ENCODE measurements at places on chromosomes 12 and 14. TPM values are rescaled to one million over a fixed set of nuclear protein-coding genes. Genes with fewer than 3 reads are reported as not detected.
A peak's percentile ranks its signal among the peaks of the same experiment; 100 is the strongest.

DNA sequence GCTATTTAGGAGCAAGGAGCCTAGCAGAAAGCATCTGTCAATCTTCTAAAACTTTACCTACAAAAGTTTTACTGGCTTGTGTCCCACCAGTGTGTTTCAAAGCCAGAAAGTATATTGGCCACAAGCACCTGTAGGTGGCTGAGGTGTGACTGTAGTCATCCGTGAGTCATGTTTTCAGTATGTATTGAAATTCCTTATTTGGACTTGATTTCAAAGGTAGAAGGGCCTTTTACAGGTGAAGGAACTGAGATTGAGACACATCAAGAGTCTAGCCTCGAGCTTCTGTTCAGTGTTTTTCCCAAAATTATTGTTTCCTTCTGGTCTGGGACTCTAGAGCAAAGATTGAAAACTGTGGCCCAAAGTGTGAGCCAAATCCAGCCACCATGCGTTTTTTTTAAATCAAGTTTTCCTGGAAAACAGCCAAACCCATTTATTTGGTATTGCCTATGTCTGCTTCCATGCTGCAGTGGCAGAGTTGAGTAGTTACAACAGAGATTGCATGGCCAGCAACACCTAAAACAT, 195.3 kb upstream of the BCL2L14 start:
- peak; percentile 79 for DNase-seq

GRCh38 chr14:61121355-61121787, 140.3 kb downstream of the SLC38A6 start:
- no peak for DNase-seq

DNA sequence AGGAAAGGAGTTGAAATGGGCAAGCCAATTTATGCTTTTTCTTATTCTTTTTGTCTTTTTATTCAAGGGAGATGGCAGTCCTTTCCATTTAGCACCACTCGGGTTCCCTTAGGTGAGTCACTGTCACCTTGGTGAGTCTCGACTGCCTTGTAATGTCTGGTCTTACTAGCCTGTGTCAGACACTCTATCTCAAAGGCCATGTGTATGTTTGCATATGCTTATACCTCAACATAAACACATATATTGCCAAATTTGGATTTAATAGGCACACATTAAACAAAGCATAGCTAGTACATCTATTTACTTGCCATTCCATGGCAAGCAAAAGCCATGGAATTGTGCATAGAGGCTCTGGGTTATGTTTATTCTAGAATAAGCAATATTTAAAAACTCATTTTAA, 624.9 kb upstream of the FOXG1 start:
- DNase-seq: no peak

- no peak for DNase-seq
Observed at GRCh38 chr14:92587700-92588085, 74.1 kb downstream of the RIN3 start.

GRCh38 chr12:27552886-27553560, 29.0 kb downstream of the PPFIBP1 start:
- DNase-seq: no peak

- no peak for DNase-seq
Observed at GRCh38 chr14:90246936-90247335, 9.4 kb upstream of the PSMC1 start.

- DNase-seq: no peak
Observed at GRCh38 chr12:53279888-53280498, 11.9 kb downstream of the ESPL1 start.

DNA sequence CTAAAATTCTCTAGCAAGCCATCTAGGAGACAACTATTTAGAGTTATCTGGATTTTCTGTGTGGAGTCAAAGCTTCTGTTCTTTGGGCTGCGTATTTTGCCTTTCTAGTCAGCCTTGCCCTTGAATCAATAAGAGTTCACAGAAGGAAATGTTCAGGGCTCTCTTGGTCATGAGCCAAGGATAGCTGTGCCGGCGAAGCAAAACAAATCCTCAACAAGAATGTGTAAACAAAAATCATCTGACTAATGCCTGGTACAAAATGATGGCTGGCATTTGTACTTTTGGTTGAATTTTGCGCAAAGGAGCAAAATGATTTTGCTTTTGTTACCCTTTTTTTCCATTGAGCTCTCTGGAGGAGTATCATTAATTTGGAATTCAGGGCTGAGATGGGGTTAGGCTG, 171.1 kb downstream of the DACT1 start:
- DNase-seq: no peak

DNA sequence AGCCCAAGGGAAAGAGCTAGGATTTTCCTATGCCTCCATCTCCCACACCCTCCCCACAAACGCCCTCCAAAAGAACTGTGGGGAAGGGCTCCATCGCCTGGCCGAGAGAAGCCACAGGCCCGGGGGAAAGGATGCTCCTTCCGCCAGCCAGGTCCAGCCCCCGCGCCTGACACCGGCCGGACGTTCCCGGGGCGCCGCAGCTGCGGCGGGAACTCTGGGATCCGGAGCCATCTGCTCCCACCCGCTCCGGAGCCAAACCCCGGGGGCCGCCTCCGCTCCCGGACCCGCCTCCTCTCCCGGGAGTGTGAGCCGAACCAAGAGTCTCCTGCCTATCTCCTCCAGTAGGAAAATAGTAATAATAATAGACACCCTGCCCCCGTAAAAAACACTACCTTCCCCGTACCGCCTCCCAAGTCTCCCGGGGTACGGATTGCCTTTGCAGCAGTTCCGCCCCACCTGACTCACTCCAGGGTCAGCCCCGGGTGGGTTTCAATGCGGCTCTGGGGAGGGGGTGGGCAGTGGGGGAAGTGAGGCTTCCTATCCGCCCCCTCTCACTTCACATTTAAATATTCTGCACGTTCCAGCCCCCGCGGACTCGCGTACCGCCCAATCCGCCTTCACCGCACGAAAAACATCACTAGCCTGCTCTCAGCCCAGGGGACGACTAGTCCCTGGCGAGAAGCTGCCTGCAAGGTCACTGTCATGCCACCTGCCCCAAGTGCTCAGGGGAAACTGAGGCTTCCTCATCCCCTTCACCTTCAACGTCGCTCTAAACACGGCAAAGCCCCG, 2.4 kb downstream of the AGAP2 start:
- DNase-seq: no peak

GRCh38 chr12:51265024-51265423, 5.2 kb downstream of the SMAGP start:
- DNase-seq: no peak

GRCh38 chr12:57428965-57429364, 1.9 kb downstream of the R3HDM2 start:
- DNase-seq: no peak

DNA sequence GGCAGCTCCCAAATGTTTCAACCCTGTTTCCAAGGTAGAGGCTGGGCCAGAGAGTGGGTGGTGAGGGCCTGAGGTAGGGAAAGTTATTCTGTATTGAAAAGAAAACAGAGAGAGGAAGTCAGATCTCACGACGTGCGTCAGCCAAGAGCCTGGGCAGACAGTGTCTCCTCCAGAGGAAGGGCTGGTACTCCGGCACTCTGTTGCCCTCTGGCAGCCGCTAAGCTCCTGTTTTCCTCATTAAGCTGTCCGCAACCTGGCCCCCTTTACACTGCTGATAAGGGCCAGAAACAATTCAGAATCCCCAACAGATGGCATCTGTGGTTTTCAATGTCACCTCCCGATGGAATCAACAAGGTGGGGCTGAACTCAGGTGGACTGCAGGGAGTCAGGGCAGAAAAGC, 26.0 kb upstream of the LTBP2 start:
- no peak for DNase-seq

DNA sequence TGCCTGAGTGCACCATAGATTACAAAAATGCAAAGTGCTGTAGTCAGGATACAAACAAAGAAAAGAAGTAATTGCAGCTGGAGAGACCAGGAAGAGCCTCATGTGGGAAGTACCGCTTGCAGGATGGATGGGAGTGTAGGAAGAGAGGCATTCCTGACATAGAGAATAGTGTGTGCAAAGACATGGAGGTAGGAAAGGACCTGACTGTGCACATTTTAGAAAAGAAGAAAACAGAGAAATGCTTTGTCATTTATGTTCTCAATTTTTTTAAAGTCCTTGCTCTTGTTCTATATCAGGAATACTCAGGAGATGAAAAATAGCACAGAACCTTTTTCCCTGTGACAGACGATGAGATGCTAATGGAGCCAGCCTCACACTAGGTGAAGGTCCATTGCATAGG, 358.7 kb upstream of the TMPO start:
- DNase-seq: no peak

GRCh38 chr12:100337727-100338126, 19.1 kb upstream of the SLC17A8 start:
- DNase-seq: no peak

DNA sequence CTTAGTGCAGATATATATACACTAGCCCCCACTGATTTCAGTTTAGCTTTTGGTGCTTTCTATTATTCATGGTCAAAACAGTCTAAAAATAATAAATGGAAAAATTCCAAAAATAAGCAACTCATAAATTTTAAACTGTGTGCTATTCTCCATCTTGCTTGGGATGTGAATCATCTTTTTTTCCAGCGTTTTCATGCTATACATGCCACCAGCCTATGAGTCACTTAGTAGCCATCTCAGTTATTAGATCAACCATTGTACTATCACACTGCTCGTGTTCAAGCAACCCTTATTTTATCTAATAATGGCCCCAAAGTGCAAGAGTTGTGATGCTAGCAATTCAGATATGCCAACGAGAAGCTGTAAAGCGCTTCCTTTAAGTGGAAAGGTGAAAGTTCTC, 73.9 kb upstream of the KRR1 start:
- peak; percentile 70 for DNase-seq

- DNase-seq: peak; percentile 73
Observed at GRCh38 chr14:20652996-20653975, 11.8 kb upstream of the OR6S1 start.

DNA sequence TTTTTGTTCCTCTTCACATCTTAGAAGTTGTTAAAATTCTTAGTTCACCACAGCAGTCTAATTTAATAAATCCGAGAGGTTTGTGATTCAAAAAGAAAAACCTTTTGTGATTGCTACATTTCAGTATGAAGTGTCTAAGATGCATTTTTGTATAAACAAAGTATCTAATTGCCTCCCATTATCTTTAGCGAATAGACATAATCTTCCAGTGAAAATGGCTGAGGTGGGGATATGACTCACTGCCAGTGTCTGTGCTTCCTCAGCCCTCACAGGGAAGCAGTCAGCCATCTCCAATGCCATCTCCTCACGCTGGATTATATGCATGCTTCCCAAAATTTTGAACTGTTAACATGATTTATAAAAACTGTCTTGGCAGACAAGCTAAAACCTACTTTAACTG, 7.6 kb downstream of the GCH1 start:
- no peak for DNase-seq

DNA sequence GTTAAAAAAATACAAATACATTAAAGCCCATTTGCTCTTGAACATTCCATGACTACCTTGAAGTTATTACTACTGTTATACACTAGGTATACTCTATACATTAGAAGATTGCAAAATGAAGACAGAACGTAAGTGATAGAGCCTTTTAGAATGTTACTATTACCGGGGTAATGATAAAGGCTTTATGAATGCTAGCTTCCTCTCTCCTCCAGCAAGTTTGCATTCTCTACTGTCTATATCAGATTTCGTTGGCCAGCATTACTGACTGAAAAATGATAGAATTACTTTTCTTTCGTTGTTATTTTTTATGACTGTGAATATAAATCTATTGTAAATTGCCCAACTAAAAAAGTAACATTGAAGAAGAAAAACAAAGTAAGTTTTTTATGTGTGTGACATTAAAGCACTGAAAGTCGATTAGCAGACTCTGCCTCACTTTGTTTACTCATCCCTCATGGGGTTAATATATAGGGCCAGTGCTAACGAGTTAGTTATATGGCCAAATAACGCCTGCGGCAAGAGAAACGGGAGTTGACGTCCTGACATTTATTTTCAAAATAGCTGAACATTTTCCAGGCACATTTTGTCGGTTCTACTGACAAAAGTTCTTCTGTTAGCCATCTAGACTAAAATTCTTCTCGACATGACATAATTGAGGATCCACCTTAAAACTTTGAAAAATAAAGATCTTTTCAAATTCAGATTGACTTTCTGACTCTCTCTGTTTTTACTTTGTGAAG, 163.8 kb upstream of the KITLG start:
- DNase-seq: peak; percentile 44

- DNase-seq: peak; percentile 59
Observed at GRCh38 chr14:58864751-58865513, 227.2 kb downstream of the DACT1 start.

GRCh38 chr12:111363578-111363977, 5.3 kb downstream of the PHETA1 start:
- peak; percentile 21 for DNase-seq

GRCh38 chr14:67468378-67468730, 20.2 kb downstream of the TMEM229B start:
- no peak for DNase-seq

DNA sequence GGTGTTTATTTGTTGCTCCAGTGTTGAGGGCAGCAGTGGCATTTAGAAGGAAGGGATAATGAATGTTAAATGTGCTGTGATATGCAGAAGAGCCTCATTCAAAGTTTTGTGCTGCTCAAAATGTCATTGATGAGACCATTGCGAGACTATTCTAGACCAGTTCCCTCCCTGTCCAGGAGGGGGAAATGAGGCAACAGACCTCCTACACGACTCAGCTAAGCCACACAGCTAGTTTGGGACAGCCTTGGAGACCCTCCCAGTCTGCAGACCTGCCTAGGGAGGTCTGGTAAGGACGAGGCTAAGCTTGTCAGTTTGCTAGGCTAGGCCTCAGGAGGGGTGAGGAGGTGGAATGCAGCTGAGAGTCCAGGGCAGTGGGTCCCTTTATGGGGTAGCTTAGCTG, 116.0 kb downstream of the NRXN3 start:
- no peak for DNase-seq

DPPA3 gene
- not detected for total RNA-seq

DLK1 gene
- not detected for total RNA-seq

STON2 gene
- 228 TPM for total RNA-seq

RDH5 gene
- 1.4 TPM for total RNA-seq

KRT82 gene
- total RNA-seq: not detected

C12orf54 gene
- total RNA-seq: 5.7 TPM

NOVA1 gene
- total RNA-seq: 0.03 TPM

PDE3A gene
- not detected for total RNA-seq

RPL10L gene
- total RNA-seq: not detected

RCOR1 gene
- 31.7 TPM for total RNA-seq

PPP1R36 gene
- total RNA-seq: 0.99 TPM

SMAGP gene
- total RNA-seq: 35.1 TPM

SLC38A1 gene
- 147 TPM for total RNA-seq

EML5 gene
- total RNA-seq: 0.39 TPM

BATF gene
- total RNA-seq: not detected

TAS2R46 gene
- total RNA-seq: 0.11 TPM

ANKS1B gene
- 0.11 TPM for total RNA-seq

TUNAR gene
- not detected for total RNA-seq

FAM181A gene
- total RNA-seq: not detected

STAB2 gene
- not detected for total RNA-seq

PDE6H gene
- not detected for total RNA-seq

SAMD15 gene
- total RNA-seq: 0.88 TPM

Data from foreskin keratinocyte (primary cell).